ENCODE measurements at places on chromosomes 3 and 15. TPM values are rescaled to one million over a fixed set of nuclear protein-coding genes. Genes with fewer than 3 reads are reported as not detected.

Gene RPL32
- total RNA-seq, result 493 TPM

Gene NR1I2
- 0.38 TPM for total RNA-seq

Gene RARRES1
- 11.8 TPM for total RNA-seq

Gene MUC13
- total RNA-seq, result not detected

Gene RPL4
- 3,215 TPM for total RNA-seq

Gene ZMYND10
- total RNA-seq, result 5.7 TPM

Gene IL12A
- total RNA-seq, result not detected

Gene DNASE1L3
- 3.5 TPM for total RNA-seq

Gene TMEM41A
- total RNA-seq, result 17.8 TPM

Gene IL16
- total RNA-seq, result 7.1 TPM

Gene LSAMP
- 52.5 TPM for total RNA-seq

Gene C2CD4A
- not detected for total RNA-seq

Gene KCNMB2
- total RNA-seq, result 7.8 TPM

Gene PCOLCE2
- 14.8 TPM for total RNA-seq

Gene BCL2A1
- total RNA-seq, result 1.5 TPM

Gene SCN5A
- 3.0 TPM for total RNA-seq

Gene INSYN1
- 19.9 TPM for total RNA-seq

Gene WDR49
- 1.1 TPM for total RNA-seq

Gene CDC25A
- 4.6 TPM for total RNA-seq

Gene MCF2L2
- total RNA-seq, result 21.3 TPM

Gene ACSBG1
- total RNA-seq, result 1.0 TPM

Gene SLC22A13
- 0.27 TPM for total RNA-seq

Gene KIF7
- 15.8 TPM for total RNA-seq

Gene SH2D7
- not detected for total RNA-seq

Gene GRIP2
- 9.1 TPM for total RNA-seq

Gene COL6A6
- total RNA-seq, result 41.2 TPM

Gene CCR3
- not detected for total RNA-seq

Gene CLDN18
- not detected for total RNA-seq

Gene PCYT1A
- 48.7 TPM for total RNA-seq

Gene SEC62
- total RNA-seq, result 94.3 TPM

Gene ADCY5
- total RNA-seq, result 11.8 TPM

Gene PARP3
- 10.3 TPM for total RNA-seq

Gene CCRL2
- total RNA-seq, result 1.7 TPM

Gene C3orf52
- total RNA-seq, result 2.1 TPM

Gene SOX14
- total RNA-seq, result not detected

Gene MYLK
- total RNA-seq, result 149 TPM

Gene RTF1
- total RNA-seq, result 67.2 TPM

Gene OXTR
- total RNA-seq, result 1.4 TPM

Gene TRH
- total RNA-seq, result 14.0 TPM

Gene MAP2K5
- 15.2 TPM for total RNA-seq

Gene THRB
- 41.6 TPM for total RNA-seq
